ENCODE measurements at places on chromosomes 13 and 19.

GRCh38 chr13:112636401-112636975 is 48.5 kb upstream of the TUBGCP3 start:
- no peak for DNase-seq

DNA sequence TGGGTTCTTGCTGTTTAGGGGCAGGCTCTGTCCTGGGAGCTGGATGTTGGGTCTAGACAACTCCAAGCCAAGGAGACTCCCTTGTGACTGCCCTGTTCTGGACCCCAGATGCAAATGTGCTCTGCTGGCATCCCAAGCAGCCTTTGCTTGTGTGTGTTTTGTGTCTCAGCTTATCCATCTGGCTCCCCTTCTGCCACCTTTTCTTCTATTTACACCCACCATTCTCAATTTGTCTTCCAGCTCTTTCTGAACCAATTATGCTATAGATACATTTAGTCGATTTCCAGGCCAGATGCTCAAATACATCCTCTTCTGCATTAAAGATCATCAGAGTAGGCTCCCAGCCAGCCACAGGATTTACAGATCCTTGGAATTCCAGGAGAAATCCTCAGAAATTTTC is 115.0 kb upstream of the SLC7A1 start:
- no peak for DNase-seq

DNA sequence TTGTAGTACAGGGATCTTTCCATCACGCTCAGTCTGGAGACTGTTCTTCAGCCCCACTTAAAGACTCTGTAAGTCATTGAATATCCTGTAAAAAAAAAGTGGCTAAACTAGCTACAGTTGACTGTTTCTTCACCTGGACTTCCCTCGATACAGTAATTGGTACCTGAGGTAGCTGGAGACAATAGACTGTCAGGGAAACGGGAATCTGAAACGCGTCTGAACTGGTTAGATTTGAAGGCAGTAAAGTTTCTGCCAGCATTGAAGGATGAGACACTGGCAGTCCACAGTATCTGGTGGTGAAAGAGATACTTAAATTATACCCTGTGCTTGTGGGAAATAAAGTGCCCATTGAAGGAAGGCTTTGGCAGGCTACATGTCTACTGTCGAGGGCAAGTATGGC is 550.5 kb downstream of the IRS2 start:
- no peak for DNase-seq

- DNase-seq = peak; percentile 89
Observed at GRCh38 chr19:43438291-43439031, 23.8 kb downstream of the TEX101 start.

GRCh38 chr13:75908141-75908540 is 272.0 kb downstream of the LMO7 start:
- no peak for DNase-seq

- no peak for DNase-seq
Observed at GRCh38 chr19:6761053-6761676, 6.1 kb downstream of the SH2D3A start.

GRCh38 chr13:66117563-66117962 is 1112.6 kb downstream of the PCDH9 start:
- no peak for DNase-seq

DNA sequence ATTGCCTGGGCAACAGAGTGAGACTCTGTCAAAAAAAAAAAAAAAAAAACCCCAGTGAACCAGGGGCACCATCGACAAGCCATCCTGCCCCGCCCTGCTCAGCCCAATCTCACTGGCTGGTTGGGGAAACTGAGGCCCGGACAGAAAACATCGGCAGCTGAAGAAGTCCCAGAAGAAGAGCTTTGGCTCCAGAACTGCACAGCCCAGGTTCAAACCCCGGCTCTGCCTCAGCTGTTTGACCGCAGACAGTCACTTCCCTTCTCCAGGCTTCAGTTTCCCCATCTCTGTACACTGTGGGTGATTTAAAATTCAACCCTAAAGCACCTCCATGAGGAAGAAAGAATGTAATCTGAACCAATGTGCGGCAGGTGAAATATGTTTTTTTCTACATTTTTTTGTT is 9.4 kb upstream of the SEMA6B start:
- no peak for DNase-seq

DNA sequence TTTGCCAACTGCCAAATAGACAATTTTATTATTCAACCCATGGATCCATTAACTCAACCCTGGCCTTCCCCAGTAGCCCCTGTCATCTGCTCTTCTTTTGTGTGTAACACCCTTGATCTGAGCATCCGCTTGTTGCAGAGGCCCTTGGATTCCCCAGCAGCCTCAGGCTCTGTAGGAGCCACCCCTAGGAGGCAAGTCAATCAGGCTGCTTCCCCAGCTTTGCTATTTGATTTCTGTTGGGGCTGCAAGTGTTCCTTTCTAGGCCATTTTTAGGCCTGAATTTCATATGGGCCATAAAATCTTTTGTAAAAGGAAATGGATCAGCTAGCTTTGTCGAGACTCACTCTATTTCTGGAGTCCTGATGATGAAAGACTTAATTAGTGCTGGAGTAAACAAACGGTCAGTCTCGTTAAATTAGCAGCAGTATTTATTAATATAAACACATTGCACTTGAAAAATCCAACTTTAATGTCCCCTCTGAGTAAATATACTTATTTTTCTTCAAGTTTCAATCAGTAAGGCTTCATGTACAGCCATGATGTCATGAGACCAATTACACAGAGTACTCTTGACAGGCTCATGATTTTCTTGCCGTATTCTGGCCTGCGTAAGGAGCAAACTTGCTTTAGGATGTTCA is 105.3 kb downstream of the RGCC start:
- DNase-seq = no peak

DNA sequence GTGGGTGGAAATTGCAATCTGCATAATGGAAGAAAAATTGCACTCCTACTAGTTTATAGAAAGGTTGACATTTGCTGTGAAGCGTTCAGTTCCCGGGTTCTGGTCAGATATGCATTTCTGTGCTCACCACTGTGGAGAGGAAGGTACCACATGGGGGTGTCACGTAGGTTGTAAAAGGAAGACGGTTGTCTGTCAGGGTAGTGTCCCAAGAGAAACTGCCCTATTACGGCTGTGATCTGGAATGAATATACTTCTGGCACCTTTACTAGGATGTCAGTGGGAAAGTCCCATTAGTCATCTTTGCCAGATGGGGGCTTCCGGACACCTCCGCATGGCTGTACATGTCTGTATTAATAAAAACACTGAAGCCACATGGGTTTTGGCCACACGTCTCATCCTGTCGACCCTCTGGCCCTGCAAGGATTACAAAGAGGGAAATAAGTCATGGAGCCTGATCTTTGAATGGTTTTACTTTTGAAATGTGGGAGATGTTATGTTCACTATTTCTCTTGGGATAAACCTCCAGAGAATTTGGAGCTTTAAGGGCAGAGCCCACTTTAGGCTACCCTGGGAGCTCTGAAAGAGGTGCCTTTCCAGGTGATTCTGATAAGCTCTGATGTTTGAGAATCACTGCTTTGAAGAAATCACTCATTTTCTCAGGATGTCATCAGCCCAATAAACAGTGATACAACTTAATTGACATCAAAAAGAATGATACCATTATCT is 133.9 kb downstream of the AKAP11 start:
- DNase-seq = peak; percentile 63

- DNase-seq = peak; percentile 4
Observed at GRCh38 chr19:55913643-55914268, 18.4 kb downstream of the NLRP13 start.

GRCh38 chr13:73039201-73040108 is 19.4 kb upstream of the KLF5 start:
- DNase-seq = no peak

DNA sequence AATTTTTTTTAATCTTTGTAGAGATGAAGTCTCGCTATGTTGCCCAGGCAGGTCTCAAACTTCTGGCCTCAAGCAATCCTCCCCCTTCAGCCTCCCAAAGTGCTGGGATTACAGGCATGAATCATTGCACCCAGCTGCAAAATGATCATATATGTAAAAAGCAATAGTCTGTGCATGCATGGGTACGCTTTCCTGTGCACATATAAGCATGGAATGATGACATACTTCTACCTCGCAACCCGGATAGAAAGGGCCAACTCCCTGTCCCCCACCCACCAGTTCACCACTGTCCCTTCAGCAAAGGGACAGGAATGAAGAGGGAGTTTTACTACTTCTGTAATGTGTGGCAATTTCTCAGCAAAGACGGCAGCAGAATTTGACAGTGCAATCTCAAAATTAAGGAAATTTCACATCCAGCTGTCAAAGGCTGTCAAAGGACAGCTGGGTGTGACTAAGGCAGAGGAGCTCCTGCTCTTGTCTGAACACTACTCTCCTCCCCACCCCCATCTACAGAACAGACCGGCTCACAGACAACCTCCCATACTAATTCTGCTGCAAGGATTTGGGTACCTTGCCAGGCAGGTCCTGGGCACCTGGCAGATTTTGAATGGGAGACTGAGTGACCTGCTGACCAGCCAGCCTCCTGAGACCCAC is 95.6 kb downstream of the TSHZ3 start:
- DNase-seq = no peak

DNA sequence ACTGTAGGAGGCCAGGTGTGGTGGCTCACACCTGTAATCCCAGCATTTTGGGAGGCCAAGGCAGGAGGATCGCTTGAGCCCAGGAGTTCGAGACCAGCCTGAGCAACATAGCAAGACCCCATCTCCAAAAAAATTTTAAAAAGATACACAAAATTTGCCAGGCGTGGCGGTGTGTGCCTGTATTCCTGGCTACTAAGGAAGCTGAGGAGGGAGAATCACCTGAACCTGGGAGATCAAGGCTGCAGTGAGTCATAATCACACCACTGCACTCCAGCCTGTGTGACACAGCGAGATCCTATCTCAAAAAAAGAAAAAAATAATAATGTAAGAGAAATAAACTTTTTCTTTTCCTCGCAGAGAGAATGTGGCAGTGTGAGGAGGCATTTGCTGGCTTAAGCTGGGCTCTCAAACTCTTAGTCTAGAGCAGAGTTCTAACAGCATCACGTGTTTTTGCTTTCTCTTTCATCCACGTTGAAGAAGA is 21.1 kb downstream of the FAM187B start:
- DNase-seq = no peak

DNA sequence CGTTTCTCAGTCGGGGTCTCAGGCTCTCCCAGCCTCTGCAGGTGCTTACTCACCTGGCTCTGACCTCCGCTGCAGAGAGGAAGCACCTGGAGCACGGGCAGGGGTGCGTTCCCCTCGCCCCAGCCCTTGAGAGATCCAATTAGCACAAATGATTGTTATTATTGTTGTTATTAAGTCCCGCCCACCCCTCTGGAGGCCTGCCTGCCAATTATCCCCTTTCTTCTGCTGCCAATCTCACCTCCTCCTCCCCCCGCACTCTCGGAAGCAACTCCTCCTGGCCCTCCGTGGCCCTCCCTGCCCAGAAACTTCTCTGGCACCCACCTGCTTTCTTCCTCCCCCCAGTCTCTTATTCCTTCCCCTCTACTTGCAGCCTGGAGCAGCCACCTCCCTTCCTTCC is 8.8 kb downstream of the ZNF787 start:
- no peak for DNase-seq

DNA sequence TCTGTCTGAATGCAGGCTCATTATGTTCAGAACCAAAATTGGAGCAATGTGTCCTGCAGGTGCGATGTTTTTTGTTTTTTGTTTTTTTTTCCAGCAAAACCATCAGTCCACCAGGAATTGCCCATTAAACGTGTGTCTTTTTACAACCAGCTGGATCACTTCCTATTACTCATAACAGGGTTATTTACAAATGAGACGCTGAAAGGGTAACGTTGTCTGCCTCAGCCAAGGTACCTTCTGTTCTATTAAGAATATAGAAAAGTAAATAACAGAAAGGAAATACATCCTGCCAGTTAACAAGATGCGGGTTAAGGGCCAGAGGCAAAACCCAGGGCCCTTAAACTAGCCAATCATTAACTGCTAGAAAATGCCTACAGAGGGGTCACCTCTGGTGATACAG is 590.4 kb downstream of the TBC1D4 start:
- DNase-seq = peak; percentile 63

GRCh38 chr19:8081569-8082550 is 29.3 kb downstream of the CCL25 start:
- DNase-seq = peak; percentile 24

GRCh38 chr19:14479975-14480699 is 5.0 kb upstream of the PTGER1 start:
- DNase-seq = peak; percentile 23

GRCh38 chr19:54035215-54036178 is 28.2 kb downstream of the VSTM1 start:
- DNase-seq = peak; percentile 87

DNA sequence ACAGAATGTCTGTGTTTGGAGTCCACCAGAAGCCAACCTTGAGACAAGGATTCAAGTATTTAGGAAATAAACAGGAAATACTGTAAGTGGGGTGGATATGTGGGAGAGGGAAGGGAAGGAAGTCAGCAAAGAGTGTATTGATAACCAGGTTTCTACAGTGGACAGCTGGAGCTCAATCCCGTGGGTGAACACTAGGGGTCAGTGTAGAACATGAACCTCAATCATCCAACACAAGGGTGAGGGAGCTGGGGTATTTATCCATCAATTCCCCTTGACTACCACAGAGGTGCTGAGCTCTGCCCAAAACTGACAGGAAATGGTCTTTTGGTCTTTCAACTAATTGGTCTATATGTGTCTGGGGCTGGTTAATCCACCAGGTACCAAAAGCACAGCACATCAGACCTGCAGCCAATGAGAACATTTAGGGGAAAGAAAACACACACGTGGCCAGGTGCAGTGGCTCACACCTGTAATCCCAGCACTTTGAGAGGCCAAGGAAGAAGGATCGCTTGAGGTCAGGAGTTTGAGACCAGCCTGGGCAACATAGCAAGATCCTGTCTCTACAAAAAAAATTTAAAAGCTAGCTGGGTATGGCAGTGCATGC is 5.6 kb upstream of the SYDE1 start:
- DNase-seq = peak; percentile 50

- DNase-seq = no peak
Observed at GRCh38 chr19:1295169-1296012, 9.7 kb downstream of the EFNA2 start.

DNA sequence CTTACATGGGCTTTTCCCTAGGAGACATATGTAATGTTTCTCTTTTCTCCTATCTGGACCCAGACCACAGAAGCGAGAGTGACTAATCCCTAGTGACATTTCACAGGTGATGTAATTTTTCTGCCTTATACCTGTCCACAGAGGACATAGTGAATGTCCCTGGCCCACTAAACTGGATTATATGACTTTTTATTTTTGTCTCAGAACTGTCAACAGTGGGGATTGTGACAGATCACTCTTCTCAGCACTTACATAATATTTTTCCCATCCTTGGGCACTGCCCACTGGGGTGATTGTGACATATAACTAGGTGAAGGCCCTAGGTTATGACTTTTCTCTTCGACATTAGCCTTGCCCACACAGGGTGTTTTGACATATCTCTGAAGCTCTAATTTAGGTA is 7.9 kb upstream of the ZNF726 start:
- DNase-seq = no peak
